Upper lobe of right lung (tissue), 1 donor: ENCODE measurements at places on chromosomes 2 and 18. TPM values are rescaled to one million over a fixed set of nuclear protein-coding genes. Genes with fewer than 3 reads are reported as not detected.

DNA sequence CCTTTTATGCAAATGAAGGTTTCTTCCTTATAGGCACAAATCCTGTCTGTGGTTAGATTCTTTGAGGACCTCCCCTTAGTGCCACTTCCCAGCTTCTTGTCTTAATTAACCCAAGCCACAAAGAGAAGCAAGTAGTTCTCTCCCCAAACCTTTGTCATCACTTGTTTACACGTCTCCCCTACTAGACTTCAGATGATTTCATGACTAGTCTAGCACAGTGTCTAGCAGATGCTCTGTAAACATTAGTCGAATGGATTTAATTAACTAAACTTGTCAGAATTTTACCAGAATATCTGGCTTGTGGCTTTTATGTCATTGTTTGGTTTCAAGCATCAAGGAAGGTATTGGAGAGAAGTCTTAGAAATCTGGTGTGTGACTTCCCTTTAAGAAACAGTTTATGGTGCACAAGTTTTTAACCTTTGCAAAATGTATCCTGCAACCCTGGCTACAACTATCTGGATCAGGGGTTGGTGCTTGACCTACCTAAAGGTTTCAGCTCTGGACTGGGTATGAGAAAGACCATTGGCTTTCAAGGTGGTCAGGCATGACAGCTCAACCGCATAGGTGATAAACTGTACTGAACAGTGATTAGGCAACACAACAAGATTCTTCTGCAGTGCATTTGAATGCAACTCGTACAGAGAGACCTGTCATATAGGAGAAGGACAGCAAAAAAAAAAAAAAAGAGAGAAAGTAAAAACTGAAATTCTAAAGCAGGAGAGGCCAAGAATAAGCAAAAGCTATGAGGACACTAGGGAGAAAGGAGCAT is 93.2 kb upstream of the CCDC150 start:
- no peak for DNase-seq

GRCh38 chr2:229422063-229422462 is 151.0 kb upstream of the PID1 start:
- no peak for DNase-seq

- DNase-seq: peak; percentile 66
Measured at GRCh38 chr2:240233885-240234502, 93.5 kb upstream of the OTOS start.

GRCh38 chr2:73075477-73076373 is 4.2 kb upstream of the SFXN5 start:
- DNase-seq: peak; percentile 52

GRCh38 chr2:19408592-19408991 is 50.2 kb upstream of the OSR1 start:
- DNase-seq: no peak

PAX8 gene
- 1.6 TPM for total RNA-seq

COL4A4 gene
- total RNA-seq: 36.1 TPM

RND3 gene
- total RNA-seq: 32.6 TPM
